ENCODE measurements at places on chromosomes 12 and 14. TPM values are rescaled to one million over a fixed set of nuclear protein-coding genes. Genes with fewer than 3 reads are reported as not detected.

NINJ2 gene
- total RNA-seq: 0.42 TPM

PLA2G1B gene
- 1.8 TPM for total RNA-seq

IFNG-AS1 gene
- total RNA-seq: not detected

MYO1H gene
- total RNA-seq: 0.44 TPM

RAD9B gene
- total RNA-seq: 0.09 TPM

DNA sequence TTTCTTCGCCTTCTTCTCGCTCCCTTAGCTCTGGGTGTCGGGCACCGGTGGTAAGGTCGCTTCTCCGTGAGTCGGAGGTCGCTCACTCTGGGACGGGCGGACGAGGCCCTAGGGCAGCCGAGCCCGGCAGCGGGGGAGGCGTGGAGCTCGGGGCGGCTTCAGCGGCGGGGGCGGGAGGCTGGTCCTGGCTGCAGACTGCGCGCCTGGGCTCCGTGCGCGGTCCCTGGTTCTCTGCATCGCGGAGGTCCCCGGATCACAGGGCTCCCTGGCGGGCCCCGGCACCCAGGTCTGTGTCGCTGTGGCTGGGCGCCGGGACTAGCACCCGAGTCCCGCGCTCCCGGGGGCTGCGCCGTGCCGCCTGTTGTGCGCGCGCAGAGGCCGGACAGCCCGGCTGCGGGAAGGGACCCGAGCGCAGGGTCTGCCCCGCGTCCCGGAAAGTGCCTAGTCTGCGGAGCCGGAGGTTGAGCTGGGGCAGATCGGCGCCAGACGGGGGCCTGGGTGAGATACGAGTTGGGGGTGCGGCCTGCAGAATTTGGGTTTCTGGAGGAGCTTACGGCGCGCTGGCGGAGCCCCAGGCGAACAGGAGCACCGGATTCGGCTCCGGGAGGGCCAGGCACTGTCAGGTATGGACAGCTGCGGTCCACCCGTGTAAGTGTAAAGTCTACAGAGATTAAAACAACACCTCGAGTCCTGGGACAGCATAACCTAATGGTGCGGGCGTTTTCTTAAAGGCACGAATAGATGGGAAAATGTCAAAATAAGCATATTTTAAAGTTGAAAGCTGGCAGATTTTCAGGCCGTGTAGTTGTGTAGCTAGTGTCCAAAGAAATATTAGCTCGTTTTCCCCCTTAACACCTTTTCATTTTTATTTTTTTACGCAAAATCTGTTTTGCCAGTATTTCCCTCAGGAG is 713 bp downstream of the FRMD6 start:
- H3K27me3 ChIP-seq: no peaks in the 10 kb centered on the region
- H3K4me3 ChIP-seq: peak overlapping the region; percentile 93

DNA sequence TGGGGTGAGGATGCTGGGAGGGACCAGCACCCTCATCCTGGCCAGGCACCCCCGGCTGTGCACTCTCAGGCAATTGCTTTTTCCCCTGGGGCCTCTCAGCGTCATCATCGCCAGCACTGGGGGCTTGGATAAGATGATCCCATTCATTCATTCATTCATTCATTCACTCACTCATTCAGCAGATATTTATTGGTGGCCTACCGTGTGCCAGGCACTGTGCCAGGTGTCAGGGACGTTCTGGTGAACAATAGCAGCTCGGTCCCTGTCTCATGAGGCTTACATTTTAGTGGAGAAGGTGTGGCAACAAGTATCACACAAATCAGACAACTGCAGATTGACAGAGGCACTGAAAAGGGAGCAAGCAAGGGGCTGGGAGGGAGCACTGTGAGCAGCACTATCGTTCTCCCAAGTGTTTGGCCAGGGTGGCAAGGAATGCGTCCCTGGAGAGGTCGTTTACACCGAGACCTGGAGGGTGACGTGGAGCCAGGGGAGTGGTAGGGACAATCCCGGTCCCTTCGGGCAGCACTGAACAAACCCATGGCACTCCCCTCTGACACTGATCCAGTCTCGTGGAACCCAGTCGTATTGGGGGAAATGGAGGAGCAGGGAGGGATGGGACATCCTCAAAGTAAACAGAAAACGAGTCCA is 124.1 kb downstream of the PAPOLA start:
- H3K4me1 ChIP-seq: 0 out of 2 replicates have a peak, but pooled peaks cover 4% of the 10 kb centered on the region
- no peaks in the 10 kb centered on the region for H3K36me3 ChIP-seq
- H3K27me3 ChIP-seq: no peaks in the 10 kb centered on the region
- DNase-seq: no peak
- H3K27ac ChIP-seq: no peak overlapping the region

GRCh38 chr14:32142341-32142740 is 59.5 kb upstream of the RNU6-7 start:
- no peaks in the 10 kb centered on the region for H3K27me3 ChIP-seq
- no peak overlapping the region for H3K4me3 ChIP-seq
- DNase-seq: no peak
- H3K36me3 ChIP-seq: peaks cover 24% of the 10 kb centered on the region

CYP27B1 gene
- total RNA-seq: 3.2 TPM

- DNase-seq: no peak
- no peak overlapping the region for H3K4me3 ChIP-seq
- H3K27me3 ChIP-seq: peaks cover 3% of the 10 kb centered on the region
- no peak overlapping the region for H3K27ac ChIP-seq
Measured at GRCh38 chr14:44108601-44109000, 398.5 kb downstream of the FSCB start.

CLEC4D gene
- not detected for total RNA-seq

ANKLE2 gene
- 63.8 TPM for total RNA-seq

DNA sequence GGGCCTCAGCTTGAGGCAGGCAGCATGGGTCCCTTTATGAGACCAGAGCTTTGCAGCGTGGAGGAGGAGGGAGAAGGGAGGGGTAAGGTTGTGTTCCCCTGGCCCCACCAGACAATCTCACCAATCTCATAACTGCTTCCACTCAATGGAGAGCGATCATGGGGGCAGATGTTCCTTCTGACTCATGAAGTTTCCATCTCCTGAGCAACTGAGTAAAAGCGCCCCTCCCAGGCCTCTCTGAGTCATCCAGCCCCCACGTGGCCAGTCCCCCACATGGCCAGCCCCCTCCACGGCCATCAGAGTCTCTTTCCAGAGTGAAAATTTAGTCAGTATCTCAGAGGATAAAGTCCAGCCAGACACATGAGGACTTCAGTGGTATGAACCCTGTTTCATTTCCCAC is 39.2 kb upstream of the PLXNC1 start:
- no peak for DNase-seq
- no peak overlapping the region for H3K27ac ChIP-seq
- H3K4me1 ChIP-seq: 0 out of 2 replicates have a peak, but pooled peaks cover 2% of the 10 kb centered on the region

Data from WTC11 (cell line).